Activated T-cell treated with anti-CD3 and anti-CD28 coated beads, Interleukin-2, amount 50 U/mL, for 24 hours (primary cell): ENCODE measurements at places on chromosomes 1 and 21.

DNA sequence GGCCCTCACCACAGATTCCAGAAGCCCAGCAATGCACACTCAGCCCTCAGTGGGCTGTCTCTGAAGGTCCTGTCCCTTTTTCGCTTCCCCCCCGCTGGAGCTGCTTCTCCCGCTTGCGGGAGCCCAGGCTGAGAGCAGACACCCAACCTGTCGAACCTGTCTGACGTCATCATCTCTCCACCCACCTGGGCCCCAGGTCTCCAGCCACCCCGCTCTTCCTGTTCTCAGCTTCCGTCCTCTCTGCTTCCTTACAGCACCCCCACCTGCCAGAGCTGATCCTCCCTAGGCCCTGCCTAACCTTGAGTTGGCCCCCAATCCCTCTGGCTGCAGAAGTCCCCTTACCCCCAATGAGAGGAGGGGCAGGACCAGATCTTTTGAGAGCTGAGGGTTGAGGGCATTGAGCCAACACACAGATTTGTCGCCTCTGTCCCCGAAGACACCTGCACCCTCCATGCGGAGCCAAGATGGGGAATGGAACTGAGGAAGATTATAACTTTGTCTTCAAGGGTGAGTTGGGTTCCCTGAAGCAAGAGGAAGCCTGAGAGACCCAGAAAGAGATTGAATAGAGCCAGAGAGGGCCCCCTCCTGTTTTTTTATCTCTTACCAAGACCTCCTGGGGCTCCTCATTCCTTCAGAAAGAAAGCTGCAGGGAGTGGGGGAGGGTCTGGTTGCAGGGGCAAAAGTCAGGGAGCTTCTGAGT lies at the start of gene RAB25:
Gene RAB25 (plus strand): TSS at position 224 of the 700 bp plus-strand sequence. CDS start 241 bp downstream, at position 465.
- no peak for DNase-seq

- peak; percentile 80 for DNase-seq
Observed at GRCh38 chr1:205849619-205850355, at the start of gene PM20D1. PM20D1 (minus strand) TSS chr1:205850132; CDS start chr1:205850072, 60 bp downstream.

DNA sequence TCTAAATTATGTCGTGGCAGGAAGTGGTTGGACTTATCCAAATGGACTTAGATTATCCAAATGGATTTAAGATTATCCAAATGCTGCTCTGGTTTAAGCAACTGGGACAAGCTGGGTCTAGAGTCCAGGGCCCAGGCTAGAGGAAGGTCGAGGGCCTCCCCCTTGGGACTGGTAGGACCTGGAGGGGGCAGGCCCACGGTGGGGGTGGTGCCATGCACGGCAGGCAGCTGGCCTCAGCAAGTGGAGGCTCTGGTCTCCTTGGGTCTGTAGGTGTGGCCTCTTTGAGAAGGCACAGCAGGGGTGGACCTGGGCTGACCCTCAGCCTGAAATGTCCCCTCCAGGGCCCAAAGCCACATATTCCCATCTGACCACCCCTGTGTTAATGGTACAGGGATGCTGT lies 29.8 kb downstream of the PADI6 start:
- DNase-seq: no peak

DNA sequence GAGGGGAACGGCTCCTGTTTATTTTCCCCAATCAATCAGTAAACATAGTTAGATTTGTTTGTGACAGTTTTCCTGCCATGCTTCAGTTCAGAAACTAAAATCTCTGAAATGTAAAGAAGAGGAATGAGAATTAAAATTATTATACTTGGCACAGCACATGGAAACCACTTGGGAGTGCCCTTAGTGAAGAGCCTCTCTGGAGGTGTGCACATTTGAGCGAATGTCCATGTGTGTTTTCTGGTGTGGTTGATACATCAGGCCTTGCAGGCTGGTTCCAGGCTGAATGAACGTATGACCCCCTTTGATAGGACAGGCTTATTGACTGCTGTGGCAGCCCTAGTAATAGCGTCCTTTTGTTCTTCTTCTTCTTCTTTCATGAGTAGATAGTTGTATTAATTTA lies 27.1 kb downstream of the C4BPA start:
- DNase-seq: no peak

DNA sequence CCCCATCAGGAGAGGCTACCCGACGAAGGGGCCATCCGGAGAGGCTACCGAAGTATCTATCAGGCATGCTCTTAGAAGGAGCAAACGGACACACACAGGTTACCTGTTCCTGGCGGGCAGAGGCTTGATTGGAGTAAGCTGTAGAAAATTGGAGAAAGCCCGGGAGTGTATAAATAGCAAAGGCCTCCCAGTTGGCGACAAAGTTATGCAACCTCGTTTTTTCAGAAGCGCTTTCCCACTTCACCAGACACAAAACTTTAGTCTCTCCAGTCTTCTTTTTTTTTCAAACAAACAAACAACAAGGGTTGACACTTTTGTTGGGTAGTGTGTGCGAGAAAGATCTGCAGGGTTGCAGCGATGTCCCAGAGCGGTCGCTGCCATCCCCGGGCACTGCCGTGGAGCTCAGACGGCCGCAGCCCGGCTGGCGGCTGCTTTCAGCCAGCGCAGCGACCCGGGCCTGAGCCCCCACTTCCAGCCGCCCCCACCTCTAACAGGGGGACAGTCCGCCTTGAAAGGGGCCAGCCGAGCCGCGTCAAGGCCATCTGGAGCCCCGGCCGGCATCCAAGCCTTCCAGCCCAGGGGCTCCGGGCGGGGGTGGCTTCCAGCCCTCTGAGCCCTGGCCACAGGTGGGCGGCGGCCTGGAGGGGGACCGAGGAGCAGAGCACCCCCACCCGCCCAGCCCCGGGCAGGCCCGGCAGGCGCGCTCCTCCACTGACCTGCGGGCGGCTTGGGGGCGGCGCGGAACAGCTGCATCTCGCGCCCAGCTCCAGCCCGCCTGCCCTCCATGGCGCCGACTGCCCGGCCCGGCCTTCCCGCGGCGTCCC lies 616 bp downstream of the MCOLN3 start:
- peak; percentile 53 for DNase-seq

- DNase-seq: no peak
Observed at GRCh38 chr1:212518188-212519054, 85.7 kb downstream of the NENF start.

DNA sequence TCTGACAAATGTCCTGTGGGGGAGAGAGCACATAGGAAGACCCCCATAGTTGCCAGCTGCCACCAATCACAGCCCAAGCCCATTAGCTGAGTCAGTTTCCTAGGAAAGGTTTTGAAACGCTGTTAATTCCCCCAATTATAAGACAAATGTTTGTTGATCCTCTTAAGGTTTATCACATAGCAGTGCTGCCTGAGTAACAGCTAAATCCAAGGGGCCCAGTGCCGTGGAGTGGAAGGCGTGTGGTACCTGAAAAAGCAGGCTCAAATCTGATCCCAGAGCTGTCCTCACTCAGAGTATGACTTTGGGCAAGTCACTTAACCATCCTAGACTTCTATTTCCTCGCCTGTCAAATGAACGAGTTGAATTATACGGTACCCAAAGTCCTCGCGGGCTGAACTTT lies 69.5 kb downstream of the GRIK3 start:
- no peak for DNase-seq

GRCh38 chr21:32257962-32258785 lies 20.7 kb downstream of the MIS18A start:
- DNase-seq: peak; percentile 40
